ENCODE measurements at places on chromosomes 13 and 19. TPM values are rescaled to one million over a fixed set of nuclear protein-coding genes. Genes with fewer than 3 reads are reported as not detected.

DNA sequence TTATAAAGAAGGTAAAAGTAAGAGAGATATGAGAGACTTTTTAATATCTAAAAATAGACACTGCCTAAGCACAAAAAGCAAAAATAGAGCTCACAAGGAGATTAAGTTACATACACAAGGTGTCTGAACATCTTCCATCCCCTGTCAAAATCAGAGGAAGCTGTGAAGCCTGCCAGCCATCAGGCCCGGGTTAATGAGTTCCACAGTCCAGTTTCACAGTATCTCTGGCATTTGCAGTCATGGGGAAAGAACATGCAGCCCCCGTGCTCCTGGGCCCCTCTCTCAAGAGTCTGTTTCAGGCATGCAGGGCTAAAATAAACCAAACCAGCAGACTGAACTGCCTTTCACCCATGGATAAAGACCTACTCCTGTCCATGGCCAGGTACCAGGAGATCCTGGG is 79.2 kb downstream of the TBC1D4 start:
- no peak for DNase-seq

GRCh38 chr13:101739382-101740178 is 287.1 kb downstream of the ITGBL1 start:
- no peak for DNase-seq

- DNase-seq: peak; percentile 72
These were observed 906 bp downstream of the ANKLE1 start for GRCh38 chr19:17282488-17283125.

DNA sequence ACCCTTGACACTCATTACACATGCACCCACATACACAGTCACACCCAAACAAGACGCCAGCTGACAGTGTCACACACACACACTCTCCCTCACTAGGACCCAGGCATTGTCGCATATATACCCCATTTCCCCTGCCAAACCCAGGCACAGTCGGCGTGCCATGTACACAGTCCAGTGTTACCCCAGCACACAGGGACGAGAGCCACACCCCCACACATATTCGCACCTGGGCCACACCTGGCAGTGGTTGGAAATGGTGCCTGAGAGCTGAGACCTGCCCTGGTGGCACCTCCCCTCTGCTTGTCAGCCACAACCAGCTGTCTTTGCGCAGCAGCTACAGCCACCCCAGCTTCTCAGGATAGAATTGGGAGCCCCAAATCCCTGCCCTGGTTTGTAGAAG is 9.0 kb downstream of the NFIX start:
- no peak for DNase-seq

Gene SLC6A16
- 5.1 TPM for total RNA-seq

Gene HSPB6
- total RNA-seq: not detected

All from CD4-positive, alpha-beta memory T cell (primary cell).